ENCODE measurements at places on chromosomes 3 and 15.
A peak's percentile ranks its signal among the peaks of the same experiment; 100 is the strongest.

DNA sequence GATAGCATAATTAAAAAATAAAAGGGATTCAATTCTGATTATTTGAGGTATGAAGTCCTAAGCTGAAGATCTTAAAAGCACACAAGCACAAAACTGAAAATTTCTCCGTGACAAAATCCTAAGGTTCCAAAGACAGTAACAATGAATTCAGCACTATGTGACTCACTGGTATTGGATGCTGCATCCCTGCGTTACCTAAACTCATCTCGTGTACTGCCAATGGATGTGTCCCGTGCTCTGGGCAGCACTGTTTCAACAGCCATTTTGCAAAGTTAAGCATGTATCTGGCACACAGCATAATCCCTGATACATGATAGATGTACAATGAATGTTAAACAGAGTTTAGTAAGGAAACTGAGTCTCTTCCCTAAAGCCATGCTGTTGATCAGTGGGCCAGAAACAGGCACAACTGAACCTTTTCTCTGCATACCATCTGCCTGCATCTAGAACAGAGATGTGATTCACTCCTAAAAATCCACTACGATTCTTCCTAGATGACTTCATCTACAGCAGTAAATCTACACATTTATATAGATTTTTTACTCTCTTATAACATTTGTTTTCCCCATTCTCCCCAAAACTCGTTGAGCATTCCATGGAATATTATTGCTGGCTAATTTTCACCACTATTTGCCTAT is 14.3 kb downstream of the SUCLG2 start:
- DNase-seq, result no peak

GRCh38 chr3:136297826-136298225 is 47.7 kb downstream of the PCCB start:
- no peak for DNase-seq

GRCh38 chr15:38690719-38691332 is 126.2 kb upstream of the RASGRP1 start:
- peak; percentile 51 for DNase-seq

DNA sequence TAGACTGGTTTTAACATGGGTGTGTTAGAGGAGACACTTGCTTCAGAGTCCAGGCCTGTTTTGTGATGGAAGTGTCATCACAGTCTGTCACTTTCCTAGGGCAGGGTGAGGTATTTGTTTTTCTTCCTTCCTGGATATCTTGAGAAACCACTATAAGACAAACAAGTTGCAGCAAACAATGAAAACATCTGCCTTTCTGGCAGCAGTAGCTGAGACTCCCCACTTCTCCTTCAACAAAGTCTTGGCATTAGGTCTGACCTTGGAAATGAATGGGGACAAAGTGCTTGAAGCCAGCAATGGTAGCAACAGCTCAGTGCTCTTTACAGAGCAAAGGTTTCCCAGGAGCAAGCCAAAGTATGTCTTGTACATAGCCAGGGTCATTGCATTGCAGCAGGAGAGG is 64.6 kb downstream of the CD200 start:
- no peak for DNase-seq

- no peak for DNase-seq
These were observed 440.7 kb upstream of the THBS1 start for GRCh38 chr15:39140060-39140604.

DNA sequence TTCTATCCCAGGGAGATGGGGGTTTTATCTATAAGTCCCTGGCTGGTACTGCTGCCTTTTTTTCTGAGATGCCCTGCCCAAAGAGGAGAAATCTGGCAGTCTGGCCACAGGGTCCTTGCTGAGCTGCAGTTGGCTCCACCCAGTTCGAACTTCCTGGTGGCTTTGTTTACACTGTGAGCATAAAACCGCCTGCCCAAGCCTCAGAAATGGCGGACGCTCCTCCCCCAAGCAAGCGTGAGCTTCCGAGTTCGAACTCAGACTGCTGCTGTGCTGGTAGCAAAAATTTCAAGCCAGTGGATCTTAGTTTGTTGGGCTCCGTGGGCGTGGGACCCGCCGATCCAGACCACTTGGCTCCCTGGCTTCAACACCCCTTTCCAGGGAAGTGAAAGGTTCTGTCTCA is 126.8 kb upstream of the SUCLG2 start:
- DNase-seq, result no peak

DNA sequence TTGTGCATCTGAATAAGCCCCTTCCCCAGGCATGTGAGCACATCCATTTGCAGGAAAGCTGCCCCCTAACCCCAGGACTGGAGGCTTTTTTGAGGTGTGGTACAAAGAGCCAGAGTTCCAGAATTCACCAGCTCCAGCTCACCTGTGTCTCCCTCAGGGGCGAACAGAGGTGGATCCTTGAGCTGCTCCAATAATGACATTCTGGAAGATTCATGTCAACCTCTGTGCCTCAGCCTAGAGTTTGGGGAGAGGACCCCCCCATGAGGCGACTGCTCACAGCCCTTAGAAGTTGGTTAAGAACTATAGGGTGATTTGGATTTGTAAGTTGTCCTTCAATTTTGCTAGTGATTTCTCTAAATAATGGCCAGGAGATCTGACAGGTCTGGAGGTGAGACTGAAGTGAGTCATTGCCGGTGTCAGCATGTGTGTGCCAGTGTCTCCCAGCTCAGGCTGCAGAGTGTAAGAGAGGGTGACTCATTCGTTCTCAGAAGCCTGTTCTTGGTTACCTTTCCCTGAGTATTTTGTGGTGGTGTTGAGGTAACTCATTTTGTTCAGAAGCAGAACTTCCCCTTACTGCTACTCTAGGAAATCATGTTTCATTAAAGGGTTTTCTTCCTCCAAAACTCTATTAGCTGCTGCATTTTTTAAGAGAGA is 136.9 kb upstream of the TOPAZ1 start:
- DNase-seq, result peak; percentile 72

All from GM20000 (cell line).